NCI-H2107 (cell line): ENCODE measurements at places on chromosomes 7 and 10.

- no peak for DNase-seq
These were observed 13.5 kb upstream of the PRPS1L1 start for GRCh38 chr7:18041191-18041590.

DNA sequence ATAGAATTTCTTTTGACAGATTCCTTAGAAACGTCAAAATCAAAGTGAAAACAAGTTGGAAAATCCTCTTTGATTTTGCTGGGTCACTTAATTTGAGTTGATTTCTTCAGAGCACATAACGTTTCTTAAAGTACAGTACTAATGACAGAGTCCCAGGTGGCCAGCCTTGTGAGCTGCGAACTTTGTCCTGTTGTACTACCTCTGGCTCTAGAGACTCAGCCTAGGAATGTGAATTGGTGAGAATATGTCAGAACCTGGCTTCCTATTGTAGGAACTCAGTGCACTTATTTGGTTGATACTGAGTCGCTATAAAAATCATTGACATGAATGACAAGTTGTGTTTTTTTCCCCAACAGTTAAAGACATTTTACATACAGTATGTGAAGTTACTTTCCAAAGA, 20.2 kb downstream of the SDK1 start:
- no peak for DNase-seq

DNA sequence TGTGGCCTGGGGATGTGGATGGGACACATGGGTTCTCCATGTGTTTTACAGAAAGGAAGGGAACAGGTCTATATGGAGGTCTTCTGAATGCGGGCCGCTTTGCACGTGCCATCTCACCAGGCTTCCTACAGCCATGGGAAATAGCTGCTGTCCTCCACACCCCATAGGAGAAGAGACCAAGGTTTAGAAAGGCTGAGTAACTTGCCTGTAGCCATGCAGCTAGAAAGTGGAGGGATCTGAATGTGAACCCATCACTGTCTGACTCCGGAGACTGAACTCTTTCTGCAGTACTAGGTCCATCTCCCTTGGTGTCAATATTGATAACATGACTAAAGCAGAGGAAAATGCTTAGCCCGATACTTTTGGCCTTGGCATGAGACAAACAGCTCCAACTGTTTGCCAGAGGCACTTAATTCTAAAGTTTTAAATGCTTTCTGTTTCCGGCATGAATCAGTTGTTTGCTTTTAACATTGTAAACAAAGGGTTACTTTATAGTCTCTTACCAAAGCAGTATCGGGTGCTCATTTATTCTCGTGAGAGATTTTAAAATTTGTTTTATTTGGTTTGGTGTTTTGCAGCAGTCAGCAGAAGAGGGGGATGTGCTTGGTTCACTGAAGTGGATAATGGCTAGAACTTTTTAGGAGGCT, 64.8 kb upstream of the LOXL4 start:
- DNase-seq = no peak

DNA sequence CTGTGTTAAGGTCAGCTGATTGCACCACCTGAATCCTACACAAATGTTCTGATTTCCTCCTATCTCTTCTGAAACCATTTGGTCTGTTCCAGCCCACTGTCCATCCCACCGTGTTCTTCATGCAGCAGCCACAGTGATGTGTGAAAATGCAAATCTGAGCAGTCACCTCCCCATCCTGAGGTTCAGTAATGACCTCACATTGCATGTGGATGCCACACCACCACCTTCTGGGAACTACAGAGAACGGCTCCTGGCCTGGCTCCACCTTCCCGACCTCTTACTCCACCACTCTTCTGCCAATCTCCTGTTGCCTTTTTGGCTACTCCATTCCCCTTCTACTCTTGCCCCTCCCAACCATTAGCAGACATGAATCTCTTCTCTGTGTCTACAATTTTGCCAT, 244.4 kb downstream of the TNS3 start:
- no peak for DNase-seq

DNA sequence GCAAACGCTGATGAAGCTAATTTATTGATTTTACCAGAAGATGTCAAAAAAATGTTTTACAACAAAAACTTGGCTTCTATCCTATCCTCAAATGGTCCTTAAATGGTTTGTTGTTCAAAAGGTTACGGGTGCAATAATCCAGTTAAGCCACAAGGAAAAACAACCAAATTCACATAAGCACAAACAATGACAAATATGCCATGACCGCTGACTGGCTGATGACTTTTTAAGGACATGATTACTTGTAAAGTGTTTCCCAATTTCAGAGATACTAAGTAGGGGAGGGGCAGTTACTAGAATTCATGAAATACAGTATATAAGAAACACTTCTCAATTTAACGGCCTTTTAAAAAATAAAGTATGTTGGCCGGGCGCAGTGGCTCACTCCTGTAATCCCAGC, 28.8 kb downstream of the ABI1 start:
- no peak for DNase-seq

- DNase-seq = no peak
These were observed 67.8 kb downstream of the SLC13A1 start for GRCh38 chr7:123131961-123132360.

DNA sequence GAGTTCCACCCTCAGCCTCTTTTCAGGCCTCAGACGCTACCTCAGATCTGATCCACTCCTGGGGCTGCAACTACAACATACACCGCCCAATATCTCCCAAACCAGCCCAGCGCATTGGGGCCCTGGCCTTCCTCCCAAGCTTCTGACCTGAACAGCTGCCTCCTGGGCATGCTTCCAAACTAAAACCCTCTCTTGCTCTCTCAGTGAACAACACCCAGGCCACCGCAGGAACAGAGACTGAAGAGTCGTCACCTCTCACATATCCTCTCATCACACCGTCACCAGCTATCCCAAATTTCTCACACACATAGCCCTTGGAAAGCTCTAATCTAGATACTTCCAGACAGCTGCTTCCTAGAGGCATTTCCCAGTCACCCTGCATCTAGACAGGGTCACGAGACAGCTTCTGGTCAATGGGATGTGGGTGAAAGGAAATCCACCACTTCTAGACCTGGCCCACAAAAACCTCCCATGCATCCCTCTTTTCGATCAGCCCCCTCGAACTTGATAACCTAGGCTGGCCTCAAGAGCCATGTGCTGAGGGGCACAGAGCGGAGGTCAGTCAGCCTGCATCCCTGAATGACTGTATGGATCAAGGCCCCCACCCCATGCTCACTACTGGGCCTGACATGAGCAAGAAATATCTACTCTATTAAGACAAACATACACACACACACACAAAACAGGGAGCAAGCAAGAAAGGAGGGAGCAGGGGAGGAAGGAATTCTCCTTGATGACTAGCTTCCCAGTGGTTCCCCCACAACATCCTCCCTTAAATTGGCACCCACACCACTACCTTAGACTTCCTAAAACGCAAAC, 1.8 kb downstream of the PARP12 start:
- DNase-seq = peak; percentile 12

GRCh38 chr7:100153708-100154535, 4.6 kb downstream of the TRAPPC14 start:
- no peak for DNase-seq

GRCh38 chr7:42342381-42342780, 105.4 kb upstream of the GLI3 start:
- DNase-seq = no peak

- no peak for DNase-seq
These were observed 76.6 kb upstream of the ABI1 start for GRCh38 chr10:26937371-26937770.

GRCh38 chr7:155462163-155462735, 4.3 kb downstream of the EN2 start:
- no peak for DNase-seq

GRCh38 chr7:107150375-107151073, 18.3 kb upstream of the HBP1 start:
- DNase-seq = peak; percentile 7

GRCh38 chr10:66457629-66458028, 468.2 kb upstream of the LRRTM3 start:
- DNase-seq = no peak
